Lung (tissue), 17 donors: ENCODE measurements at places on chromosomes 7 and 10. TPM values are rescaled to one million over a fixed set of nuclear protein-coding genes. Genes with fewer than 3 reads are reported as not detected.
A peak's percentile ranks its signal among the peaks of the same experiment; 100 is the strongest.

PWWP2B gene
- total RNA-seq, result 33.4 TPM

DNA sequence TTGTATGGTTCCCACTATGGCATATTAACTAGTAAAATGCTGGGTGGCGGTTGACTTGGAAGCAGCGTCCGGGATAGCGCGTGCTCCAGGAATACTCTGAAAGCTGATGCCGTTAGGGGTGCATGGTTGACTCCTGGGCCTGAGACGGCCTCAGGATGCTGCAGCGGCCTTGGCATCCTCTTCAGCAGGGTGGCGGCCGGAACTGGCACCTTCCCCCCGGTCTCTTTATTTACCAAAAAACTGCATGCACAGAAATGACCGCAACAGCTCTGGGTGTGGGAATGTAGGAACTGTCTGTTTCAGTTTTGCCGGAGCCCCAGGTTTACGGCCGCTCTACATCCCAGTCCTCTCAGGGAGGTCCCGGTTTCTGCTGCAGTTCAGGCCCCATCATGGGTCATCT is 28.8 kb downstream of the PFKP start:
- DNase-seq, result no peak

GRCh38 chr7:4277936-4278335 is 404.2 kb upstream of the FOXK1 start:
- no peak for DNase-seq

C7orf57 gene
- 14.5 TPM for total RNA-seq

NACAD gene
- 2.3 TPM for total RNA-seq

SPAM1 gene
- total RNA-seq, result not detected

DNA sequence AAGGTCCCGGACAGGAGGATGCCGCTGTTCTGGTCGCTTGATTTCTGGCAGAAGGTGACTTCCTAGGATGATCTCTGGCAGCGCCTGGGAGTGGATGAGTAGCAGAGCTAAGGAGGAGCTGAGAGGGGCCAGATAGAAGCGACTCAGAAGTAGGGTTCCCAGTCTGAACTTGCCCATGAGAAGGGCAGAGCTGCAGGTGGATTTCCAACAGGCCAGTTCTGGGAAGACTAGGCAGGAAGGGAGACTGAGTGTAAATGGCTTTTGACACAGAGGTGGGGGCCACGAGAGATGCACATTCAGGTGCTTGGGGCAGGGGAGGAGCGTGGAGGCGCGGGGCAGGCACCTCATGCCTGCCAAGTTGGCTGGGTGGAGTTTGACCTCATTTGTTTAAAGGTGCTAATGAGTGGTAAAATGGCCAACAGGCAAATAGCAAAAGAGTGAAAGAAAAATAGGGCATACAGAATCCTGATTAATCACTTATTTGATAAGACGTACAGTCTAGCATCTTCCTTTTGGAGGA is 58.8 kb downstream of the SHH start:
- no peak for DNase-seq

- DNase-seq, result no peak
These were observed 127.6 kb downstream of the CHN2 start for GRCh38 chr7:29322023-29322712.

- DNase-seq, result no peak
These were observed 135.0 kb downstream of the DLG5 start for GRCh38 chr10:77791506-77791905.

OIT3 gene
- 0.28 TPM for total RNA-seq

DNA sequence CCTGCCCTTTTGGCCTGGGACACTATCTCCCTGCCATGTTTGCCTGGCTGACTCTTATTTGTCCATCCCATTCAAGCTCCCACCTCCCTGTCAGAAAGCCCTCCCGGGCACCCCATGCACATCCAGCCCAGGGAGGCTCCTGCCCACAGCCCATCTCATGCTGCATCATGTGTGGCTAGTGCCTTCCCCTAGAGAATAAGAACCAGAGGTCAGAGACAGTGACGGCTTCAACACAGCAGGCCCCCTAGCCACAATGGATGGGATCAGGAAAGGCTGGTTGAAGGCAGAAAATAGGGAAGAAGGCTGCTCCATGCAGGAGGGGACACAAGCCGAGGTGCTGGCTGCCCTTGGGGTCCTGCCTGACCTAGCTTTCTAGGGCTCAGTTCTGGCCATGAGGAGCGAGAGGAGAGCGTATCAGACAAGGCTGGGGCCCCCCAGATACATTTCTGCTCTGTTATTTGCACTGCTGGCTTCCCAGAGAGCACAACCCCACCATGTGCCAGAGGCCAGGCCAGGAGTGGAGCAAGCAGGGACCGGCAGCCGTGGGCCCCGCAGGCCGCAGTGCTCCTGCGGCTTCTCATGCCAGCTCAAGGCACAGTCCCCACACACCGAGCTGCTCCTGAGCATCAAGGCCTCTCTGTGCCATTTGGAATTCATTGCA is 161.1 kb upstream of the ZMIZ1 start:
- DNase-seq, result no peak

DNA sequence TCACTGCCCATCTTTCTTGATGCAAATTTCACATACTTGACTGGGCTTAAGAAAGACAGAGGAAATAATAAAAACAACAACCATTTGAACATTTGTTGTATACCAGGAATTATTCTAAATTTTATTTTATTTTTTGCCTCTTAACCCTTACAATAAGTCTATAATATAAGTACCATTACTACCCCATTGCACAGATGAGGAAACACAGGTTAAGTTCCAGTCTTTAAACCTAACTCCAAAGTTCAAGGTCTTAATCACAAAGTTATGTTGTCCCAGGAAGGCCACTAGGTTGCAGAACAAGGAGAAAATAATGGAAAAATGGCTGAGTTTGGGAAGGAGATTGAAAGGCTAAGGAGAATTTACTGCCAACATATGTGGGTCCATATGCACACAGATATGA is 3.5 kb downstream of the FKBP14 start:
- DNase-seq, result no peak

GRCh38 chr7:88141479-88141878 is 78.4 kb downstream of the SRI start:
- no peak for DNase-seq

PRLHR gene
- not detected for total RNA-seq

DNA sequence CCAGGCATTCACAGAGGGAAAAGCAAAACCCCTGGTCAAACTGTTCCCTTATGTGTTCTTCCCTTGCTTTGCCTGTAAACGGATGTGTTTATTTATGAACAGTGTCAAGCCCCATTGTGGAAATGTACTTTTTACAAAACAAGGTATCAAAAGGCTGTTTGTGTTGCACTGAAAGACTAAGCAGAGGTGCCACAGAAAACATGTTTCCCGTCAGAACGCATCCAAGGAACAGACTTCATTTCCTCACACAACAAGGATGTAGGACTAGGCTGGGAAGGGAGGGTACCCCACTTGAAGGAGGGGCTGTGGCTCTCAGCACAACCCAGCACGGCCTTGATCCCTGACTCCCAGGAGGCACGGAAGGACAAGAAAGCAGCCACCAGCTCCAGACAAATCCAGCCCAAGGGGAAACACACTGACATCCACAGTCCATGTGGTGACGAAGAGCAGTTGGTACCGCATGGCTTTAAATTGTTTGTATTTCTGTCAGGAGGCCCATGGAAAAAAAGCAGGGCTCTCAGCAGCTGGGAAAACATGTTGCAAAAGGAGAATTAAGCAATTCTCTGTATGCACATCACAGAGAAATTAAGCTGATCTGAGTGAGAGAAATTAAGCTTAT is 85.6 kb downstream of the RNF216 start:
- peak; percentile 95 for DNase-seq

DNA sequence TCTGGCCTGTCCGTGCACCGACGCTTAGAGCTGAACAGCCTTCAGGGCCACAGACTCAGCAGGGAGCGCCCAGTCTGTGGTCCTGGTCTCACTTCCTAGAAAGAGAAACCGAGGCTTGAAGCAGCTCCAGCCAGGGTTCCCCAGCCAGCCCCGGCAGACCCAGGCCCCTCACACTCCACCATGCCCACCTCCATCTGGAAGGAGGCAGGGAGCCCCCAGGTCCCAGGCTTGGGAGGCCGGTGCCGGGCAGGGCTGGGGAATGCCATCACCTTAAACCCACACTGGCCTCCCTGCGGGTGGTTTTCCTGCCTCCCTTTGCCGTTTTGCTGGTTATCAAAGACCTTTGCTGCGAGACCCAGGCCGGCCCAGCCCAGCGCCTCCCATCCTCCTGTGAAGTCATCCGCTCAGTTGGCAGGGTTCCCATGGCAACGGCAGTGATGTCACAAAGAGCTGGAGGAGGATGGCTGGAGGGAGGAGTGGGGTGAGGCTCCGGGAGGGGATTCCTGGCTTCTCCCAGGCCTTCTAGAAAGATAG is 24.0 kb downstream of the ELFN1 start:
- peak; percentile 50 for DNase-seq

C10orf143 gene
- total RNA-seq, result 3.0 TPM

GRCh38 chr10:33333260-33334101 is 986 bp downstream of the NRP1 start:
- peak; percentile 62 for DNase-seq

DNA sequence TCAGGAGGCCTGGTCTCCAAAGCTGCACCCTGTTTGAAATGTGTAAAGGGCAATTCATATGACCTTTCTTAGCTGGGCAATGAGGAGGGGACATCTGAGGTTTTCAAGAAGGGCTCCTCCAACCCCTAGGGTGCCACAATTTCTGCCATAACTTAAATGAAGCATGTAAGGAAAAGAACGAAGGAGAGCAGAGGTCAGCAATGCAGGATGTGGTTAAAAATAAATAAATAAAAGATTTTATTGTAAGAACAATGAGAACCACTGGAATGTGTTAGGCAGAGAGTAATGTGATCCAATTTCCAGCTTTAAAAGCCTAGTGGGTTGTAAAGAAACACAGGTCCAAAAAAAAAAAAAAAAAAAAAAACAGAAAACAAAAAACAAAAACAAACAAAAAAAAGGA is 673.1 kb downstream of the TNS3 start:
- DNase-seq, result no peak
